Mucosa of gallbladder (tissue), 1 donor: ENCODE measurements at places on chromosomes 1 and 21.

DNA sequence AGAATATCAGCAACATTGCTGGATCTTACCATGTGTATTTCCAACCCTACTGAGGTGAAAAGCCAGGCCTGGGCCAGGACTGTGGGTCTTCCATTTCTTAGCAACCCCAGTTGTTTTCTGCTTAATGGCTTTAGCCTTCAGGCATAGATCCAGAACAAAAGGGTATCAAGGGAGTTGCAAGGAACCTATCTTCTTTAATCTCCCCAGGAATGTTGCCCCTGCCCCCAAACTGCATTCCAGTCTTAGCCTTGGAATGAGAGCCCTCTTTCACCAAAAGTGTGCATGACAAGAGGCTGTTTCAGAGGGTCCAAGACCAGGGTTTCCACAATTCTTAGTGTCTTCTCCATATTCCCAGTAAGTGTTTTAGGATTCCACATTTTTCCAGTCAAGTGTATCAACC is 87.9 kb upstream of the SOX13 start:
- no peak for DNase-seq

GRCh38 chr1:205481629-205482151 is 22.8 kb upstream of the CDK18 start:
- no peak for DNase-seq

DNA sequence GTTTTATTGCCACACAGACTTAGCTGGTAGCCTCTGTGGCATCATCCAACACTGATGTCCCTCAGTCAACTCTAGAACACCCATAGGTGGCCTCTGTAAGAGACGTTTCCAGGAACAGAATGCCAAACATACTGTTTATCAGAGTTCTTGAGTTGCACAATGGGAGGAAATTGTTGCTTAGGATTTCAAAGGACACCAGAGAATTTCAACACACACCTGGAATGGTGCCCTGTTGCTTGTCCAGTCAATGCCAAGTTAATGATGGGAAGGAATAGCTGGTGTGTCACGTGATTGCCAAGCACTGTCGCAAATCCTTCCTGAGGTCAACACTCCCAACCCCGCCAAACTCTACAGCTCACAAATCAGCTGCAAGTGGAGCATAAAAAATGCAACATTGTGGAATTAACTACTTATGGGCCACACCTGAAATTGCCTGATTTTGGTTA is 28.6 kb upstream of the DUSP23 start:
- DNase-seq = peak; percentile 92

GRCh38 chr1:23525558-23526250 is 5.3 kb downstream of the E2F2 start:
- DNase-seq = no peak

DNA sequence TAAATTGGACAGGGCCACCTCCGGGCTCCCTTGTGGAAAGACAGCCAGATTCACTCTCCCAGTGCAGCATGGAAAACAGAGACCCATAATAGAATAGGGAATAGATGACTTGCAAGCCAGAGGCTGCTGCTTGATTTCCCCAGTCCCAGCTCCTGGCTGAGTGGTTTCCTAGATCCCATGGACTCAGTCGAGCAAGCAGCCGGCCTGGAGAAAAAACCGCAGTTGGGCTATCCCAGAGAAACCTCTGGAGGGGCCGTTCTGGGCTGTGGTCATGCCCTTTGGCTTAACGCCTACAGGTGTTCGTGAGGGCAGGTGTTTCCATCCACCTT is 61.7 kb downstream of the ELK4 start:
- no peak for DNase-seq

GRCh38 chr1:244294599-244295224 is 157.0 kb downstream of the ADSS2 start:
- no peak for DNase-seq

DNA sequence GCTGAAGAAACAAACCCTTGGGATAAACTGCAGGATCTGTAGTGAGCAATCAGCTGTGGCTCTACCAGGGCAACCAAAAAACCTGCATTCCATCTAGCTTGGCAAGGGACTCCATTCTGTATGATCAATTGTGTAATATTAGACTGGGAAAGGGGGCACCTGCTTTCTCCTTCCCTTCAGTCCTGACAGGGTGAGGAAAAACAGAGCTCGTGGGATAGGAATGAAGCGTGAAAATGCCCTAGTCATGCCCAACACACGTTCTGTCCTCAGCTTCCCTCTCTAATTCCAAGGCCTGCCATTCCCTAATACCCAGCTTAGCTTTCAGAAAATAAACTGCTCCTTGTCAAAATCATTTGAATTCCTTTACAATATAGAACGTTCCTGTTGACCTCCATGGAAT is 442.3 kb downstream of the PLPP3 start:
- DNase-seq = no peak
